Stimulated activated CD8-positive, alpha-beta memory T cell treated with anti-CD3 and anti-CD28 coated beads, Interleukin-15, amount 100 ng/mL, for 1 hour (primary cell): ENCODE measurements at places on chromosomes 13 and 19.

GRCh38 chr19:18649371-18650020 is 12.7 kb downstream of the KLHL26 start:
- no peak for DNase-seq

GRCh38 chr13:108249150-108249549 is 20.4 kb upstream of the TNFSF13B start:
- DNase-seq: no peak

- DNase-seq: no peak
Observed at GRCh38 chr13:93529961-93530360, 303.4 kb downstream of the GPC6 start.

GRCh38 chr13:111409413-111409812 is 89.0 kb downstream of the TEX29 start:
- DNase-seq: no peak

DNA sequence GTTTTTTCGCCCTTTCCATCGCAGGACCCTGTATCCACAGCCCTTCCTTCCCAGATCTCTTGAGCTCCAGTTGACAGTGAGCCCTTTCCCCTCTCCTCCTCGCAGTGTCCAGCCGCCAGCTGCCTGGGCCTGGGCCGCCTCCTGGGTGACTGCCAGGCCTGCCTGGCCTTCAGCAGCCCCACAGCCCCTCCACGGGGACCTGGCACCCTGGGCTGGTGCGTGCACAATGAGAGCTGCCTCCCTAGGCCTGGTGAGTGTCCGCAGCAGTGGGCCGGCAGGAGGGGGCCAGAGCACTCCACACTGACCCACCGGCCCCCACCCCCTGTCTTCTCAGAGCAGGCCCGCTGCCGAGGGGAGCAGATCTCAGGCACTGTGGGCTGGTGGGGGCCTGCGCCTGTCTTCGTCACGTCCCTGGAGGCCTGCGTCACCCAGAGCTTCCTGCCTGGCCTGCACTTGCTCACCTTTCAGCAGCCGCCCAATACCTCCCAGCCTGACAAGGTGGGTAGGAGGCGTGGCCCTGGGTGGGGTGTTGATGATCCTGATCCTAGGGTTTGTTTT is 19.0 kb downstream of the MEGF8 start:
- no peak for DNase-seq

DNA sequence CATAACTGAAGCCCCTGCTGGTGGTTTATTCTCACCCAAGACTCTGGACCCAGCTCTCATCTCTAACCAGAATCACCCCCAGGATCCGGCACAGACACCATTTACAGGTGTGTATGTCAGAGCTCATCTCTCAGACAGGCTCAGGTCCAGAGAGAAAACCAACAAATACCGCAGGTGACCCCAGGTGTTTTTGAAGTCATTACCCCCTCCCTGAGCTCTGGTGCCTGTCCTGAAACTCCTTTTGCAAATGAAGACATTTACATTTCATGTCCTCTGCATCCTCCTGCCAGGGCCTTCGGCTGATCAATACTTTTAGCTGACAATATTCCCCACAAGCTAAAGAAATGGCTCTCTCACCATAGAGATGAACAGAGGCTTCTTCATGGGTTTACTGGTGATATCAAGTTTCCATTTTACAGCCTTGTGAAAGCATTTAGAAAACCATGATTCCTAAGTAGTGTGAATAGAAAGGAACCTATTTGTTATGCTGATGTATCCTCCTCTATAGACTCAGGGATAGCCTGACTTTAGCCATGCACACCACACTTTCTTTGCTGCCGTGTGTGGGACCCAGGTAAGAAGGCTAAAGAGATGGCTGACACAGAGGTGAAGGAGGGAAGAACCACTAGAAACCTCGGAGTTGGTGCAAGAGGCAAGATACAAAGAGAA is 131.3 kb downstream of the KCTD15 start:
- DNase-seq: no peak

DNA sequence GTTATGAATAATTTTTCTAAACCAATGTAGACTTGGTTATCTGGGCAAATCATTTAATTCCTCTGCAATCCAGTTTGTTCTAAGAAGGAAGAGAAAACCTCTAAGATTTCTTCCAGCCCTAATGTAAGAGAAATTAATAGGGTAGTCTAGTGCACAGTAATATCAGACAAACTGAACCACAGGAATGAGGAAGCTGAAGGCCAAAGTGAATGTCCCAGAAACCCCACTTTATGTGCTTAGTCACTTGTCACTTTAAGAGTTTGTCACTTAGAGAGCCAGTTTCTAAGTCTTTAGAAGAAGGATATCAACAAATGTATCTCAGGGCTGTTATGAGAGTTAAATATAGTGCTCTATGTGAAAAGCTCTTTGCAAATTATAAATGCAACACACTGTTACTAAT is 750.6 kb downstream of the DIAPH3 start:
- DNase-seq: no peak

DNA sequence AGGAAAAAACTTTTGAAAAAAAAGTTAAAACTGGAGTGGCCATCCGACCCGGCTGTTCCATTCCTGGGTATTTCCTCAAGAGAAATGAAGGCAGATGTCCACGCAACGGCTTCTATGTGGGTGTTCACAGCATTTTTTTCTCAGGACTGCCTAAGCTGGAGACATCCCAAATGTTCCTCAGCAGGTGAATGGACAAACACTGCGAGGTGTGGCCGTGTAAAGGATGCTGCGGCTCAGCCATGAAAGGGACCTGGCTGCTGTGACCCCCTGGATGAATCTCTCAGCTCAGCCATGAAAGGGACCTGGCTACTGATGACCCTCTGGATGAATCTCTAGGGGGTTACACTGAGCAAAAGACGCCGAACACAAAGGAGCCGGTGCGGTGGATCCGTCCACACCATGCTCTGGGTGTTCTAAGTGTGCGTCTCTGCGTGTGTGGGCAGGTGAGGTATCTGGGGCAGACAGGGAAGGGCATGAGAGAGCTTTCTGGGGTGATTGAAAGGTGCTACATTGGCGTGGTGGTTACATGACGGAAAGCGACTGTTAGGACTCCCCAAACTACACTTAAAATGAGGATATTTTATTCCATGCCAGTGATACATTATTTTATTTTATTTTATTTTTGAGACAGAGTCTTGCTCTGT is 7.2 kb upstream of the ASPDH start:
- DNase-seq: no peak

DNA sequence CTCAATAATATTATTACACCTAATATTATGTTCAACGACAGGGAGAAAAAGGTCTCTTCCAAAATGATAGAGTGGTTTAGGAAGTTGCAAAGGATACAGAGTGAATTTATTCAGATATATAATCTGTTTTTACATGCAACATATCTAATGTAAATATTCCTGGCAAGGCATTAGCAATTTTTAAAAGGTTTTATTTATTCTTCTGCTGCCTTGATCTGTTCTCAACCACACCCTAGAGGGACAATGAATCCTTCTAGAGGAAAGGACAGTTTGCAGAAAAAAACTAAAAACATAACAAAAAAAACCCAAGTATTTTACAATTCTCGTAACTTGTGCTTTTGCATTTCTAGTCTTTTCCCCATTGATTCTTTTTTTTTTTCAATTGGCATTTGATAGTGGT is 459.6 kb downstream of the KLF12 start:
- no peak for DNase-seq

DNA sequence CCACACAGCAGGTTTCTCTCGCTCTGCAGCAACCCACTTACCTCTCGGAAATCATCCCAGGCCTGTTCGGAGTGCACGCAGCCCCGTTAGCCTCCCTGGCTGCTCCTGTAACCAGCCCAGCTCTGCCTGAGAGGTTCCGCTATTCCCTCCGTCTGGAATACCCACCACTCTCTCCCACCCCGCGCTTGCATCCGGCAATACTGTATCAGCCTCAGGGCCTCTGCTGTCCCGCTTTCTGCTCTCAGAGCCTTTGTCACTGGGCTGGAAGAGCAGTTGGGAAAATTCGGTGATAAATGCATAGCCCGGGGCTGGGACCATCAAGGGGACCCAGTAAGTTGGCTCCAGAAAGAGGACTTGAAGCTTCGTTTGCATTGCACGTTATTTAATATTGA is 759 bp upstream of the TLE6 start:
- DNase-seq: no peak

GRCh38 chr19:49130325-49130724 is 11.0 kb downstream of the PPFIA3 start:
- no peak for DNase-seq

GRCh38 chr19:47232422-47233211 is 1.6 kb upstream of the BBC3 start:
- no peak for DNase-seq

GRCh38 chr19:13404236-13404635 is 102.0 kb downstream of the CACNA1A start:
- no peak for DNase-seq

- no peak for DNase-seq
Observed at GRCh38 chr13:67008075-67008668, 222.0 kb downstream of the PCDH9 start.

GRCh38 chr13:41457589-41458186 is 338 bp downstream of the RGCC start:
- DNase-seq: no peak

GRCh38 chr19:33813391-33814101 is 16.9 kb downstream of the KCTD15 start:
- no peak for DNase-seq

DNA sequence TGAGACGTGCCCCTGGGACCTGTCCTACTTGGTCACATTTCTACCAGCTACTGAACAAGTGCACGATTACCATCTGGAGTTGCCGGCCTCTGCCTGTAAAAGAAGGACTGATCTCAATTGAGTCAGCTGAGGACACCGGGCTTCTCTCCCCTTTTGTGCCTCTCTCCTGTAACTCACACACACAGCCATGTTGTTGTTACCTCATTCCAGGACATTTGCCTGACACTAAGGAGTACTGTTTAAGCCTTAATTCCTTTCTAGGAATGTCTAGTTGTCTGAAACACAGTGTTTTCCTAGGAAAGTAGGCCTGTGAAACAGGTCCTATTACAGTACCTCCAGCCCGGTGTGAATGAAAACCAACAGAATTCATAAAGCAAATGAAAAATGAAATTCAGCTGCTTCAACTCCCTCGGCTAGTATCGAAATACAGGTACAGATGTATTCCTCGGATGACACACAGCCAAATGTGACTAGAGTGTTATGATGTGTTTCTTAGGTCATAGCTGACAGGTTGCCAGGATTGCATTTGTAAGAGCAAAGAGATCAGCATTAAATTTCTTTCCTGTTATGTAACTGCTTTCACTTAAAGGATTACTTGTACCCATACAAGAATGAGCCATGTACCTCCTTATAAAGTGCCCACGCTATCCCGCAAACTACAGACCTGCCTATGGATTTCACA is 152.0 kb upstream of the IRS2 start:
- DNase-seq: no peak

- no peak for DNase-seq
Observed at GRCh38 chr19:39115105-39115847, 10.3 kb upstream of the PAK4 start.

- no peak for DNase-seq
Observed at GRCh38 chr19:47145639-47146486, 15.2 kb downstream of the SAE1 start.

- DNase-seq: no peak
Observed at GRCh38 chr19:18083929-18084684, 2.6 kb downstream of the IL12RB1 start.
